Right cardiac atrium (tissue), 5 donors: ENCODE measurements at places on chromosomes 5 and 9. TPM values are rescaled to one million over a fixed set of nuclear protein-coding genes. Genes with fewer than 3 reads are reported as not detected.

Gene PCDHGA2
- 7.1 TPM for total RNA-seq

Gene DIRAS2
- not detected for total RNA-seq

GRCh38 chr5:151517122-151517920 lies 69.9 kb downstream of the SLC36A1 start:
- no peak for DNase-seq

GRCh38 chr5:169595172-169595820 lies 11.7 kb downstream of the SPDL1 start:
- DNase-seq, result no peak

DNA sequence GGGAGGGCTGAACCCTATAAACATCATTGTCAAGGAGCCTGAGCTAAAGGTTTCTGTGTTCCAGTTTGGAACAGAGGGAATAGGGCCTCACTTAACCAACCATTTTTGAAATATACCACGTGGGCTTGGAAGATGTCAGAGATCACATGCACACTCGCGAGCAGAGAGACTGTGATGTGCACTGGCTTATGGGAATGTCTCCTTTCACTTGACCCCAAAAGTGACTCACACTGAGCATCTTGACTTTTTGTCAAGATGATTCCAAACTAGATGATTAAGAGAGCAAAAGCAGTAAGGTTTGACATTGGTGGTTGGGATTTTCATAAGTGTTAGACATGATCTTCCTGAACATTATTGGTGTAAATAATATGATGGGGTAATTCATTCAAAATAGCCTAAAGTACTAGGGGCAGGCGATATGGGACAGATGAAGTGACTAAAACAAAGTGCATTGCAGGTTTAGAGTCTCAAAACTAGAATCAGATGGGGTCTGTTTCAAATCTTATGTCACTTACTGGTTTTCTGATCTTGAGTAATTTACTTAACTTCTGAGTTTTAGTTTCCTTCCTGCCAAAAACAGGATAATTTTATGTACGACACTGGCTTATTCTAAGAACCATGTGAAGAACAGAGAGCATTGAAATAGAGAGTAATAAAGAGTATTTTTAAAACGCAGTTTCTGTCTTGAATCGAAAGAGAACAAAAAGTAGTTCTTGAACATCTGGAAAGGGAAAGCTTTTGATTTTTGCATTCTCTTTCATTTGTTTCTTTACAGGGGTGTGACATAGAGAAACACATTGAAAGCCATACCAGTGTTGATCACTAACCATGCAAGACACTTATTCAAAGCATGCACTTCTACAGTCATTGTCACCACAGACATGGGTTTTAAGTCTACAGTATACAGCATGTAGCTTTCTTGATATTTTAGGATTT lies 383.0 kb downstream of the DIRAS2 start:
- DNase-seq, result no peak

- DNase-seq, result no peak
Measured at GRCh38 chr5:122163121-122164069, 34.0 kb downstream of the ZNF474 start.

DNA sequence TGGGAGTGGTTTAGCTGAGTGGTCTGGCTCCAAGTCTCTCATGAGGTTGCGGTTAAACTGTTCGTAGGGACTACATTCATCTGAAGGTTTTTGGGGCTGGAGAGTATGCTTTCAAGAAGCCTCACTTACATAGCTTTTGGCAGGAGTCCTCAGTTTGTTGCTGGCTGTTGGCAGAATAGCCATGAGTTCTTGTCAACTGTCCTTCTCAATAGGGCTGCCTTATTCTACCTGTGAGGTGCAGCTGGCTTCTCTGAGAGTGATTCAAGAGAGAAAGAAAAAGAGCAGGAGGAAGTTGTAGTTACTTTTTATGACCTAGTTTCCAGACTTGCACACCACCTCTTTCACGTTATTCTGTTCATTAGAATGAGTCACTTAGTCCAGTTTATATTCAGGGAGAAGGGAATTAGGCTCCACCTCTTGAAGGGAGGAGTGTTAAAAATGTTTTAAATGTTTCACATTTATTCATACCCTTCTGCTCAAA lies 33.2 kb downstream of the YTHDC2 start:
- no peak for DNase-seq

DNA sequence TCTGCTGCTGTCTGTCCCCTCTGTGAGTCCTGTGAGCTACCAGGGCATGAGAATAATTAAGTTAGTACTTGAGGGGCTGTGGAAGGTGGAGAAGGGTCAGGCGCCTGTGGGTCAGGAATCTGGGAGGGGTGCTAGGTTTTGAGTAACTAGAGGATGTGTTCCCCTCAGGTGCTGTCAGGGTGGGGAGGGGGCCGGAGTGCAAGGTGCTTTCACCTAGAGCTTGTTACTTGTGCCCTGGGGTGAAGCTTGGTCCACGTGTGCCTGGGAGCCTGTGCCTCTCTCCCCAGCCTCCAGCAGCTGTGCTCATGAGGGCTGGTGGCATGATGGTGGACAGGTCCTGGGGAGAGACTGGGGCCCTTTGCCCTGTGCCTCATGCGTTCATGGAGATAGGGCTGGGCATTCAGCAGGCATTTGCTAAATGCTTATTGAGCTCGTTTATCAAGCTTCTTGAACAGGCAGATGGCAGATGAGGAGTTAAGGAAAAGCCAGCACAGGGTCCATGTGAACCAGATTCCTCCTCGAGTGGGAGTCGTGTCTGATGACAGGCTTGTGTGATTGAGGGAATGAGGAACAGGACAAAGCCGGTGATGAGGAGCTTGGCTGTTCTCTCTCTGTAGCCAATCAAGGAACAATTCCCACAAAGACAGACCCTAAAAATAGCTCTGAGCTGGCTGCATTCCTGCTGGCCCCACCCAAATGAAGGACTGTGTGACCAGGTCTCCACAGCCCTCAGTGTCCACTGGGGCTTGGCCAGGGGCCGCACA lies 40.9 kb downstream of the CACNA1B start:
- no peak for DNase-seq

DNA sequence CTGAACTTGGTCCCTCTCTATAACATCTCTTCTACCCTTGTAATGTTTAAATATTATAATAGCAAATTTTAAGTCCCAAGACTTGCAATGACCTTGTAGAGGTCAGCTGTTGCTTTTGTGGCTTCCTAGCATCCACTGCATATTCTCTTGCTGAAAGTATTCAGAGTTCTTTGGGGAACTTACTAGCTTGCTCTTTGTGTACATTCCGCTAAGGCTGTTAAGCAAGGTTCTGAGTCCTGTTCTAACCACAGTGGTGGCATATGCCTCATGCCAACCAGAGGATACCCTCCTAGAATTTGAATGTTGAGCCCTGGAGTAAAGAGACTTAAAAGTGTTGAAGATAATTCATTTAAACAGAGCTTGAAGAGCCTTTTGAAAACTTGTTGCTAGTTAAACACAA lies 570.9 kb downstream of the TLE1 start:
- DNase-seq, result no peak

Gene TAF9
- 38.0 TPM for total RNA-seq

Gene WASHC1
- 11.8 TPM for total RNA-seq

GRCh38 chr5:7347377-7347776 lies 48.6 kb upstream of the ADCY2 start:
- no peak for DNase-seq

Gene ARHGEF39
- 0.29 TPM for total RNA-seq

- peak; percentile 50 for DNase-seq
Measured at GRCh38 chr9:75889977-75890471, 449 bp upstream of the PCSK5 start.

Gene ARRDC3
- total RNA-seq, result 28.9 TPM

DNA sequence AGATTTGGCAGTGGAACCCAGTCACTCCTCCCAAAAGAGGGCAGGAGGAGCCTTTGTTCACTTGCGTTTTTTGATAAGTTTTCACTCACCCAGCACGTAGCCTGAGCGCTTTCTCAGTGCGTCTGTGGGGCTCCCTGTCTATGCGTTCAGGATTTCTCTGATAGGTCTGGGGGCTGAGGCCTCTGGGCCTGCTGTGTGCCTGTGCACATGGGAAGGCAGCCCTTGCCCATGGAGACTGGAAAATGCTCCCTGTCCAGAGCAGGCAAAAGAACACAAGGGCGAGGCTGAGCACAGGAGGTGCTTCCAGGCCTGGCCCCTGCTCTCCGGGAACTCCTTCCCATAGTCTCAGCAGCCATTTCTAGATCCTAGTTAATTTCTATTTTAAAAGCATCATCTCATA lies 249.9 kb downstream of the FSTL4 start:
- DNase-seq, result no peak

Gene ASPN
- 7.9 TPM for total RNA-seq

DNA sequence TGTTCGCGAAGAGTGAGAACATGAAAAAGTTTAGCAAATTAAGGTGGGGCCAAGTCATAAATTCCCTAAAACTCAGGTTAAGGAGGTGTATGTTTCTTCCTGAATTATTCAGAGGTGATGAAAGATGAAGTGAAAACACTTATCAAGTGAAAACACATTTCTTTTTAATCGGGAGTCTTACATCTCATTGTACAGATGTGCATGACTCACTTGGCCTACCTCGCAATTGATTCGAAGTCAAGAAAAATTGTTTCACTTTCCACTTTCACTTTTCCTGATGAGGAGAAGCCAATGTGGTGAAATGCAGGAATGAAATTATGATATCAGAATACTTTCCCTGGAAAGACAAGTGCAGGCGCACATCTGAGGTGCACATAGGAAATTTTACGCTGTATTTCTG lies 78.7 kb downstream of the SLC25A46 start:
- DNase-seq, result no peak

DNA sequence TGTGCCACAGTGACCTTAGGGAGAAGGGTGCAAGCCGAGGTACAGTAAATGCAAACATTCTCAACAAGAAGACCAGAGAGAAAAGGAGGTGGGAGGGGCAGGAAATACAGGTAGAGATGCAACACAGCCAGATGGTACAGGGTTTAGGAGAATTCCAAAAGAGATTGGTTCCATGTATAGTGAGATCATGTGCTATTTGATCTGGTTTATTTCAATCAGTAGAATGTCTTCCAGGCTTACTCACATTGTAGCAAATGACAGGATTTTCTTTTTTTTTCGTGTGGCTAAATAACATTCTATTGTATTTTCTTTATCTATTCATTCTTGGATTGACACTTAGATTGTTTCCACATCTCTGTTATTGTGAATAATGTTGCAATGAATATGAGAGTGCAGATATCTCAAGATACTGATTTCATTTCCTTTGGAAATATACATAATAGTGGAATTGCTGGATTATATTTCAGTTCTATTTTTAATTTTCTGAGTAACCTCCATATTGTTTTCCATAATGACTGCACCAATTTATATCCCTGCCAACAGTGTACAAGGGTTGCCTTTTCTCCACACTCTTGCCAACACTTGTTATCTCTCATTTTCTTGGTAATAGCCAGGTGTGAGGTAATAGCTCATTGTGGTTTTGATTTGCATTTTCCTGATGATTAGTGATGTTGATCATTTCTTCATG lies 107.8 kb upstream of the GAS1 start:
- no peak for DNase-seq

Gene ENHO
- 0.67 TPM for total RNA-seq

- DNase-seq, result no peak
Measured at GRCh38 chr9:100669968-100670367, 92.1 kb downstream of the CAVIN4 start.

Gene LRRC19
- total RNA-seq, result not detected

DNA sequence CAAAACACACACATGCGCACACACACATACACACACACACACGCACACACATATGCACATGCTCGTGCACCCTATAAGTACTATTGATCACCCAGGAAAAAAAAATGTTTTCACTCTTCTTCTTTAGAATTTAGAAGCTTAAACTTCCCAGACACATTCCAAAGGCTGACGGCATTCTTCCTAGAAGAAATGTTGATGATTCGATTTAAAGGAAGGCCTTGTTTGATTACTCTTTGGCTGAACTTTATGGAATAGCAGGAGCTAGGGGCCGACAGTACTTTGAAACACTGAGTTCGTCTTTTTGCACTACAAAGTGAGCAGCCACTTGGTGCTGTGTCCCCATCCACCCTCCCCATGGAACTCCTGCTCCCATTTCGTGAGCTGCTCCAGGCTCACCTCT lies 113.2 kb downstream of the EGFLAM start:
- DNase-seq, result no peak

Gene IFNB1
- total RNA-seq, result not detected

DNA sequence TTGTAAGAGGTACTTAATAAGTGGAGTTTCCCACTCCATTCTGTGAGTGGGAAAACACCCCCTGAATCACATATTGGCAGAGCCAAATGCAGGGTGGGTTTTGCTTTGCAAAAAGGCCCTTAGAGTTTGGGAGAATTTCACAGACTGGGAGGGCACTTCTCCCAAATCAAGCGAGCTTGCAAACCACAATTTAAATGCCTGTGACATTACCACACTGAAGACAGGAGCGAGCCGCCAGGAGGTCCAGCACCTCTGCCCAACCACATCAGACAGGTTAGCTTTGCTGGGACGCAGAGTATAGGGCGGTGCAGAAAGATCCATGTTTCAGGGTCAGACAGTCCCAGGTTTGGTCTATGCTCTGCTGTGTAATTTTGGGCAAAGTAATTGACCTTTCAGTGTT lies 2.3 kb downstream of the ALAD start:
- no peak for DNase-seq

- no peak for DNase-seq
Measured at GRCh38 chr5:134846641-134846960, 833 bp downstream of the C5orf24 start.

Gene ANKRD20A1
- 8.7 TPM for total RNA-seq

DNA sequence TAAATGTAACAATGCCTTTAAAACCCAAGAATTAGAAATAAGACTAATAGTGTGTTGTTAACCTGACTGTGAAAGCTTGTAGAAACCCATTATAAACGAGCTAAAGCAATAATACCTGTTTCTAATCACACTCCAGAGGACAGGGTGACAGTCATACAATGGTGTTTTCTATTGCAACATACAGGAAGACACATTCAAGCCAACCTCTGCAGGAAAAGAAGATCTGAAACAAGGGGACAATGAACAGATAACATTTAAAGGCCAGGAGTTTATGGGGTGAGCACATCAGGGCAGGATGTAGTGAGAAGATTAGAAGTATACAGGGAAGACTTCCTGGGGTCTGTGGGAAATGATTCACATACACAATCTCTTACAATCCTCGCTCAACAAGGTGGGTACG lies 13.8 kb downstream of the BARHL1 start:
- DNase-seq, result no peak

Gene MZB1
- 1.2 TPM for total RNA-seq

- DNase-seq, result no peak
Measured at GRCh38 chr5:106880656-106881055, 790.1 kb downstream of the EFNA5 start.

Gene FAM114A2
- 36.2 TPM for total RNA-seq

DNA sequence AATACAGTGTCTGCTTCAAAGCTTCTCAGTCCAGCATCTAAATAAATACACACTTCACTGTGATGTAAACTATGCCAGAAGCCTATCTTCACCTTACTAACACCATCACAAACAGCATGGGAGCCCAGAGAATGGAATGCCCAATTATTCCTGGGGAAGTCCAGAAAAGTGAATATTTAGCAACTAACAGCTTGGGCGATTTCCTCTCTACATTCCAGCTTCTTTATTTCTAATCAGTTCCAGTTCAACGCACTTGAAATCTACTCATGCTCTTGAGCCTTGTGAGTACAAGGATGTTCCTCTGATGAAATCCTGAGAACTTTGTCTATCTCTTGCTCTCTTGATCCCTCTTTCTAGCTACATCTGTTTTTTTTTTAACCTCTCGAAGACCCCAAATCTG lies 100.4 kb upstream of the C9orf72 start:
- no peak for DNase-seq

Gene FABP6
- total RNA-seq, result not detected

Gene FOXD4
- 0.15 TPM for total RNA-seq

Gene BBLN
- total RNA-seq, result 41.6 TPM
